ENCODE measurements at places on chromosomes 6 and 20. TPM values are rescaled to one million over a fixed set of nuclear protein-coding genes. Genes with fewer than 3 reads are reported as not detected.

TTK gene
- total RNA-seq = 51.1 TPM

SPATS1 gene
- not detected for total RNA-seq

DNA sequence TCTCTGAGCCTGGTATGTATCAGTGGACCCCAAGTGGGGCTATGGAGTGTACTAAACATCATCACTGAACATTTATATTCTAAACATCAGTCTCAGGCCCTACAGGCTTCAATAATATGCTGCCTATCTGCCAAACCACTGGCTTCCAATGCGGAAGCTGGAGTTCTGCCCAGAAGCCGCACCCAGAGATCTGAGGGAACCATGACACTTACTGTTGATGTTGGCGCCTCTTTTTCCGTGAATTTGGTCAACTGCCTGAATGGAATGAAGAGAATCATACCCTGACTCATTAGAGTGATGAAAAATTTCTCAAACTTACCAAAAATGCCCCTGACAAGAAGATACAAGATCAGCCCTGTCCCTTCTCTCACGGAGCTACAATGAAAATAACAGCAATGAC is 66.2 kb downstream of the SLC22A23 start:
- no peak for DNase-seq
- no peaks in the 10 kb centered on the region for H3K27me3 ChIP-seq
- no peaks in the 10 kb centered on the region for H3K36me3 ChIP-seq
- no peak overlapping the region for H3K27ac ChIP-seq
- no peak overlapping the region for H3K4me3 ChIP-seq

DNA sequence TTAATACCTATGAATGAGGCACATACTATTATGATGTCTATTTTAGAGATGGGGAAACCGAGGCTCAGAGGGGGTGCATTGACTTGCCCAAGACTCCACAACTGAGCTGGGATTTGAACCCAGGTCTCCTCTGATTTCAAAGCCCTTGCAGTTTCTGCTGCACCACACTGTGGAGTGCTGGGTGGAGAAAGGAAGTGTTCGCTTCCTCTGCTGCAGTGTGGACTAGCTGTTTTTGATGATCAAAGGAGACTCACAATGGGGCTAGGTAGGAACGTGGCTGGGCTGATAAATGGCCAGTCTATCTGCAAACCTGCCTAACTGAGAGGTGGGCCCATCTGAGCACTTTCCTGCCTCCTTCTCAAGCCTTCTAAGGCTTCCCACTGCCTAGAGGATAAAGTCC is 87.2 kb downstream of the CD40 start:
- no peak overlapping the region for H3K4me3 ChIP-seq
- no peaks in the 10 kb centered on the region for H3K36me3 ChIP-seq
- H3K4me1 ChIP-seq = peaks cover 10% of the 10 kb centered on the region
- DNase-seq = no peak
- no peak overlapping the region for H3K27ac ChIP-seq

DNA sequence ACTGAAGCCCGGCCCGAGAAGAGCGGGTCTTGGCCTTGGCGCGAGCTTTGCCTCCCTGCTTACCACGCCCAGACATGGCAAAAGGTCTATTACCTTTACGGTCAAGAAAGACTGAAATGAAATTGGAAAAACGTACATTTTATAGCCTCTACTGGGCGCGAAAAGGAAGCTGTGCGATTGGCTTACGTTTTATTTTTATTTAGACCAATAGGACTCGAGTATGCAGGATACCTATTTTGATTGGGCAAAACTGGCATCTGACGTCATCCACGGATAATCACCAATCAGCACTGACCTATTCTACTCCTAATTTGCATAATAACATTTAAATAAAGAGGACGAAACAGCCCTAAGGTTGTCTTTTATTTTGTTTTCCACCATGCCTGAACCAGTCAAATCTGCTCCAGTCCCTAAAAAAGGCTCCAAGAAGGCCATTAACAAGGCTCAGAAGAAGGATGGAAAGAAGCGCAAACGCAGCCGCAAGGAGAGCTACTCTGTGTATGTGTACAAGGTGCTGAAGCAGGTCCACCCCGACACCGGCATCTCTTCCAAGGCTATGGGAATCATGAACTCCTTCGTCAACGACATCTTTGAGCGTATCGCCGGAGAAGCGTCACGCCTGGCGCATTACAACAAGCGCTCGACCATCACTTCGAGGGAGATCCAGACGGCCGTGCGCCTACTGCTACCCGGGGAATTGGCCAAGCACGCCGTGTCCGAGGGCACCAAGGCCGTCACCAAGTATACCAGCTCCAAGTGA is 97.4 kb downstream of the OR2B2 start:
- H3K36me3 ChIP-seq = peaks cover 11% of the 10 kb centered on the region
- peaks cover 29% of the 10 kb centered on the region for H3K4me1 ChIP-seq
- peak; percentile 90 for DNase-seq
- peak overlapping the region; percentile 85 for H3K4me3 ChIP-seq
- H3K27ac ChIP-seq = peak overlapping the region; percentile 99

DNA sequence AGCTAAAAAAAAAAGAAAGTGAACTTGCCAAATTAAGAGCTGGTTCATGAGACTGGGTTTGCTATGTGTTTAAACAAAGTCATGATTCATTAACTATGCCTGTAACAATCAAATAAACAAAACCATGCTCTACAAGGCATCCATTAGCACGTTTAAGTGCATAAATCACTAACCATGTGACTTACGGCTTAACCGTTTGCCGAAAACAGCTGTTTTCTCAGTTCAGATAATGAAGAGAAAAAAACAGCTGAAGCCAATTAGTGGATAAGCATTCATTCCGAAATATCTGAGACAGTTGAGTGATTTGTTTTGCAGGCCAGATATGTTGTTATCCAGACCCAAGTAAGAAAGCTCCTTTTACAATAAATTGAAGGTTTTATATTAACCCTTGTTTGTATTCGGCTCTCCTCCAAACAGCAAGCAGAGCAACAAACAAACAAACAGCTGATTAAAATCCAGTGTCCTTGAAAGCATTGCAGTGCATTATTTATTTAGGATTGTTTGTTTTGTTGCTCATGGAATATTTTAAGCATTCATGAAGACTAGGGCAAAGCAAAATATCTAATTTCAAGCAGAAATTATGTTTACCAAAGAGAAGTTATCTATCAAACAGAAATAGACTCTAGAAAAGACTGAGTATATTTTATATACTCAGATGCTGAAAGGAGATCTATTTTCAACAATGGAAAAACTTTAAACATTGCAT is 343.5 kb downstream of the RFPL4B start:
- H3K4me3 ChIP-seq = no peak overlapping the region
- H3K36me3 ChIP-seq = no peaks in the 10 kb centered on the region
- H3K27me3 ChIP-seq = no peaks in the 10 kb centered on the region
- no peaks in the 10 kb centered on the region for H3K4me1 ChIP-seq

DNA sequence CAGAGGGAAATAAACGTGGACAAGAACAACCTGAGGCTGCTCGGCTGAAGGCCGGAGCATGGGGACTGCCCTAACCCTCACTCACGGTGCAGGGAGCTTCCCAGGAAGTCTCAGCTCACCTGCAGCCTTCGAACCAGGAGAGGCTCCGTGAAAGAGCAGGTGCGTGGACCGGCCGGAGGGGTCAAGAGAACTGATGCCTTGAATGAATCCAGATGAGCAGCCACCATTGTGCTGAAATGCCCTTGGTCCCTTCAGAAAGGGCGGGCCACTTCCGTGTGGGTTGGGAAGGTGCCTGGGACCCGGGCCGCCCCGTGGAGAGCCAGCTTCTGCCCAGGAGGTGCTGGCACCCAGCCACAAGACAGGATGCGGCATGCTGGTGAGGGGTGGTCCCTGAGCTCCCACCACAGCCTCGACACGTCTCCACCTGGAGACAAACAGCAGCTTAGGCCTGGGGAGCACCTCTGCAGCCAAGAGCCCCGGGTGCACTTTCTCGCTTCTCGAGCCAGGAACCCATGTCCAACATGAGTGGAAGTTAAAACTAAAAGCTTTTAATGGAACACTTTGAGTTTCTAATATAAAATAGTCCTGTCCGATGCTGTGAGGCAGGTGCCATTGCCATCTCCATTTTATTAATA is 83.5 kb downstream of the TTLL2 start:
- no peak overlapping the region for H3K4me3 ChIP-seq
- H3K4me1 ChIP-seq = no peaks in the 10 kb centered on the region
- peaks cover 4% of the 10 kb centered on the region for H3K27me3 ChIP-seq
- DNase-seq = no peak
- H3K27ac ChIP-seq = no peak overlapping the region

DNA sequence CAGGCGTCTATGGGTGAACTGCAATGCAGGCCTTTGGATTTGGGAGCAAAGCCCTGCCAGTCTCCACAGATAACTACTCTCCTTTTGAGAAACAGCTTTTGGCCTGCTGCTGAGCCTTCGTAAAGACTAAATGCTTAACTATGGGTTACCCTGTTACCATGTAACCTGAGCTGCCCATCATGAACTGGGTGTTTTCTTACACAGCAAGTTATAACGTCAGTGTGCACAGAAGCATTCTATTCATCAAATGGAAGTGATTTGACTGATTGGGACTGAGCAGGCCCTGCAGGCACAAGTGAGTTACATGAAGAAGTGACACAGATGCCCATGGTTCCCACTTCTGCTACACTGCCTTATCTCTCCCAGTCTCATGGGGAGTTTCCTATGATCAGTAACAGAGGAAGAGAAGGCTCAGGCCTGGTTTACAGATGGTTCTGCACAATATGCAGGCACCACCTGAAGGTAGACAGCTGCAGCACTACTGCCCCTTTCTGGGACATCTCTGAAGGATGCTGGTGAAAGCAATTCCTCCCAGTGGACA is 319.1 kb downstream of the CD83 start:
- H3K27me3 ChIP-seq = no peaks in the 10 kb centered on the region
- no peak overlapping the region for H3K27ac ChIP-seq
- no peaks in the 10 kb centered on the region for H3K36me3 ChIP-seq
- no peak for DNase-seq

DNA sequence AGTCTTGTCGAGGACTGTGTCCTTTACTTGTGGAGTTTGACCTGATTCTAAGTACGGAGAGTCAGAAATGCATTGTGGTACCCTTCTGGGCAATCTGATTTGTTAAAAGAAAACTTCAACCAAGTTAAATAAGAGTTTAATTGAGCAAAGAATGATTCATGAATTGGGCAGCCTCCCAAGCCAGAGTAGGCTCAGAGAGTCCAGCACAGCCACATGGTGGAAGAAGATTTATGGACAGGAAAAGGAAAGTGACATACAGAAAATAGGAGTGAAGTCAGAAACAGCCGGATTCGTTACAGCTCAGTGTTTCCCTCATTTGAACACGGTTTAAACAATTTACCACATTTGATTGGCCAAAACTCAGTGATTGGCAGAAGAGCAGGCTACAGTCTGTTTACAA is 329.2 kb downstream of the DHX35 start:
- no peaks in the 10 kb centered on the region for H3K36me3 ChIP-seq
- peaks cover 2% of the 10 kb centered on the region for H3K27me3 ChIP-seq
- H3K27ac ChIP-seq = no peak overlapping the region
- no peak for DNase-seq

GRCh38 chr6:30200551-30201281 is 12.5 kb downstream of the TRIM26 start:
- H3K27ac ChIP-seq = no peak overlapping the region
- H3K27me3 ChIP-seq = no peaks in the 10 kb centered on the region
- peaks cover 26% of the 10 kb centered on the region for H3K4me1 ChIP-seq
- peaks cover 24% of the 10 kb centered on the region for H3K36me3 ChIP-seq

GRCh38 chr6:142913511-142914047 is 31.4 kb downstream of the HIVEP2 start:
- peak overlapping the region; percentile 96 for H3K27ac ChIP-seq
- H3K4me1 ChIP-seq = peaks cover 84% of the 10 kb centered on the region
- peak overlapping the region; percentile 64 for H3K4me3 ChIP-seq
- DNase-seq = peak; percentile 82

DNA sequence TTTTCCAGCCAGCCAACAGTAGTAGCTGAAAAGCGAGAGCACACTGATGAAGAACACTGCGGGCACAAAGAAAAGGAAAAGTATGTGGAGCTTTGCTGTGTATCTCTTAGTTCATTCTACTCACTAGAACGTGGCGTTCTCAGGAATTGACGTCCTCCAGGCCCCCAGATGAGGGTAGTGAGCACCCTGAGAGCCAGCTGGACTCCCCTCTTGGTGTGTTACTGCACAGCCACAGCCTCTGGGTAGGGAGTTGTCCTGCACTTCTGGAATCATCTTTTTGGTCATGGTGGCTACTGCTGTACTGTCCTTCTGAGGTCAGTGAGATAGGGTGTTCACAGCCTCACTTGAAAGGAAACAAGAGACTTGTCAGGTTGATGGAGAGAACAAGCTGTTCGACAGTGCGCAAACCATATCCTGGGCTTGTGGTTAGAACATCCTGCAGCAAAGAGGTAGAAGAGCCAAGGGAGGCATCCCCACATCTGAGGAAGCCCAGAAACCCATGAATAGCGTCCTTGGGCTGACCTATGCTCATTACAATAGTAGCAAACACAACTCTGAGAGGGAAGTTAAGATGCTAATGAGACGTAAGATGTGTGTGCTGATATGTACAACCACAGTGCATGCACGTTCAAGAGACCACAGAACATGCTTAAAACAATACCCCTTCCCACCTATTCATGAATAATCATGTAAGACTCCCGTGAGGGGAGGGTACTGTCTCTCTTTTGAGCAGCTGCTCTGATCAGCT is 14.6 kb upstream of the HLA-F start:
- no peaks in the 10 kb centered on the region for H3K36me3 ChIP-seq
- H3K27ac ChIP-seq = peak overlapping the region; percentile 14
- H3K4me3 ChIP-seq = peak overlapping the region; percentile 53
- H3K27me3 ChIP-seq = peaks cover 5% of the 10 kb centered on the region

GRCh38 chr6:137867685-137868509 is 838 bp downstream of the TNFAIP3 start:
- H3K4me1 ChIP-seq = peaks cover 24% of the 10 kb centered on the region
- peak; percentile 70 for DNase-seq
- H3K36me3 ChIP-seq = peaks cover 61% of the 10 kb centered on the region
- H3K4me3 ChIP-seq = peak overlapping the region; percentile 89

- no peak overlapping the region for H3K27ac ChIP-seq
- no peaks in the 10 kb centered on the region for H3K27me3 ChIP-seq
- no peak for DNase-seq
- H3K4me1 ChIP-seq = no peaks in the 10 kb centered on the region
- H3K4me3 ChIP-seq = no peak overlapping the region
Measured at GRCh38 chr20:15060265-15061060, 723.1 kb upstream of the FLRT3 start.

GRCh38 chr6:169977434-169978265 is 226.2 kb downstream of the ERMARD start:
- no peak overlapping the region for H3K4me3 ChIP-seq
- no peak for DNase-seq
- peaks cover 2% of the 10 kb centered on the region for H3K27me3 ChIP-seq
- H3K4me1 ChIP-seq = no peaks in the 10 kb centered on the region
- H3K36me3 ChIP-seq = no peaks in the 10 kb centered on the region
- H3K27ac ChIP-seq = no peak overlapping the region

Measured in activated naive CD4-positive, alpha-beta T cell treated with anti-CD3 and anti-CD28 coated beads for 36 hours (primary cell).